ENCODE measurements at places on chromosomes 6 and 20.

DNA sequence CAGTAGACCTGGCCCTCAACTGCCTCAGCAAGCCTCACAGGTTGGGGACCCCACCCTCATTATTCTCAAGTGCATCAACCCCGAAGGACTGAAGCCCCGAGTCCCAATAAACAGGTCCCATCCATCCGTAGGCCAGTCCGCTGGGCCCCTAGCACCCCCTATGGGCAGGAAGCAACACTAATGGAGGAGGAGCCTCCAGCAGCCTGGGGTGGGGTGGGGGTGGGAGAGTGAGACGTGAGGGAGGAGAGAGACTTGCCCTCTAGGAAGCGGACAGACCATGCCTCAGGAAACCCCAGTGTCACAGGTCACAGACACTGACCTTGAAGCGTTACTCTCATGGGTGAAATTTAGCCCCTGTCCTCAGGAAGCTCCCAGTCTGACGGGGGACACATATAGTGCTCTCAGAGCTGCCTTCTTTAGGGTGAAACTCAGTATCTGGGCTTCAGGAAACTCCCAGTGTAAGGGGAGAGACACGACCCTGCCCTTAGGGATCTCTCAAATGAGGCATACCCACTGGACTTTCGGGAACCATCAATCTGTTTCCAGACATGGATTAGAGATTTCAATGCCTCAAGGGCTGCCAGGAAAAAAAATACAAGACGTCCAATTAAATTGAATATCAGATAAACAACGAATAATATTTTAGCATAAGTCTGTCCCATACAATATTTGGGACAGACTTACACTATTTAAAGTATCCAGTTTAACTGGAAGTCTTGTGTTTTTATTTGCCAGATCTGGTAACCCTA is 125.8 kb downstream of the MRPL14 start:
- peak; percentile 54 for DNase-seq

GRCh38 chr20:1946762-1947534 is 46.9 kb downstream of the PDYN start:
- no peak for DNase-seq

DNA sequence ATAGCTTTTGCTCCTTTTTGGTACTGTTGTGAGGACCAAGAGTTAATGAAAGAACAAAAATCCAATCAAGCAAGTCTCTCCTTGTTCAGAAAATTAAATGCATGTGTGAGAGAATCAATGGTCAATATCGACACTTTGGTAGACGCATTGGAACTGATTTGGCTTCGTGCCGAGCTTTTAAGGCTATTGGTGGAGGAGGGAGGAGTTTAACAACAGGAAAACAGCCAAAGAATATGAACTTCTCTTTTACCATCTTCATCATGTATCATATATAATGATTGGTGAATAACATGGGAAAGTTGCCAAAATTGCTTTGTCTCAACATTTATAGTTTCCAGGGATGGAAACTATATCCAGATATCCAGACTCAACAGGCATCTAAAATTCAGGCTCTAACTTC is 266.5 kb upstream of the CITED2 start:
- no peak for DNase-seq

DNA sequence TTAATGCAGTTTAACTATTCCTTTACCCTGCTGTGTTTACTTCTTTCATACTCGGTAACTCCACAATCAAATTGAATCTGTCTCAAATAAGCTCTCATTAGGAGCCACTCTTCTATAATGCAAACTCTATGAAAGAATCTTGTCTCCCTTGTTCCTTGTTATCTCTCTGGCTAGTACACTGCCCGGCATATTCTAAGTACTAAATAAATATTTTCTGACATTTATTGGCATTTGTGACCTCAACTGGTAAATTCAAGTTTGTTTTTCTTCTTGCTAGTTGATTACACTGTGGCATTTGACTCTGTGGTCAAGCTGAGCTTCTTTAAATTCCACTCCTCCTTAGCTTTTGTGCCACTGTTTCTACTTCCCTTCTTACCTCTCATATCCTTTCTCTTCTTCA is 237.6 kb upstream of the KHDRBS2 start:
- no peak for DNase-seq

- DNase-seq: no peak
Observed at GRCh38 chr6:40695114-40695513, 108.0 kb upstream of the LRFN2 start.

DNA sequence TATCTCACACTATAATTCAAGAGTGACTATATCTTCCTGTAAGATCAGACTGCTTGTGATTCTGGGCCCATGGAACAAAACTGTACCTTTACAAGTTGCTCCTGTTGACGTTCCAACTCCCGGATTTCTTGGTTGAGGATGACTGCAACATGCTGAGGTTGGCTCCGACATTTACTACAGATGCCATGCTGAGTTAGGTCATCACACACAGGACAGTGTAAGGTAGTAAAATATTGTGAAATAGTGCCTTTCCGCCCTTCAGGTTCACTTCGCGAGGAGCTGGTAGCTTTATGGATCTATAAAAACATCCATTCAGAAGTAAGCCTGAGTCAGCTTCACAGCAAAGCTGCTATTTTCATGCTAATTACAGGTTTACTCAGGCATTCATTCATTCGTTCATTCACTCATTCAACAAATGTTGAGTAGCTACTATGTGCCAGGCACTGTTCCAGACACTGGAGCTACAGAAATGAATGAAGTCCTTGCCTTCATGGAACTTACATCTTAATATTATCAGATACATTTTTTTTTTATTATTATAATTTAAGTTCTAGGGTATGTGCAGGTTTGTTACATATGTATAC is 175.7 kb downstream of the REV3L start:
- no peak for DNase-seq

All from OCI-LY7 (cell line).